Activated naive CD4-positive, alpha-beta T cell treated with anti-CD3 and anti-CD28 coated beads for 36 hours (primary cell): ENCODE measurements at places on chromosomes 16 and 17. TPM values are rescaled to one million over a fixed set of nuclear protein-coding genes. Genes with fewer than 3 reads are reported as not detected.

The ATP2C2 gene
- total RNA-seq, result not detected

DNA sequence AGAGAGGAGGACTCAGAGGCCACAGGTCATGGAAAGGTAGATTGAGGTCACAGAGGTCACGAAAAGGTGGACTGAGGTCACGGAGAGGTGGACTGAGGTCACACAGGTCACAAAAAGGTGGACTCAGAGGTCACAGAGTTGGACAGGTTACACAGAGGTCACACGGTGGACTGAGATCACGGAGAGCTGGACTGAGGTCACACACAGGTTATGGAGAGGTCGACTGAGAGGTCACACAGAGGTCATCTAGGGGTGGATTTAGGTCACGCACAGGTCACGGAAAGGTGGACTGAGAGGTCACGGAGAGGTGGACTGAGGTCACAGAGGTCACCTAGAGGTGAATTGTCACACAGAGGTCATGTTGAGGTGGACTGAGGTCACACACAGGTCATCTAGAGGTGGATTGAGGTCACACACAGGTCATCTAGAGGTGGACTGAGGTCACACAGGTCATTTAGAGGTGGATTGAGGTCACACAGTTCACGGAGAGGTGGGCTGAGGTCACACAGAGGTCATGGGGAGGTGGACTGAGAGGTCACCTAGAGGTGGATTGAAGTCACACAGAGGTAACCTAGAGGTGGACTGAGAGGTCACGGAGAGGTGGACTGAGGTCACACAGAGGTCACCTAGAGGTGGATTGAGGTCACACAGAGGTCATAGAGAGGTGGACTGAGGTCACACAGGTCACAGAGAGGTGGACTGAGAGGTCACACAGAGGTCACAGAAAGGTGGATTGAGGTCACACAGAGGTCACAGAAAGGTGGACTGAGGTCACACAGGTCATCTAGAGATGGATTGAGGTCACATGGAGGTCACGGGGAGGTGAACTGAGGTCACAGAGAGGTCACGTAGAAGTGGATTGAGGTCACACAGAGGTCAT is 26.7 kb upstream of the JPT2 start:
- no peak overlapping the region for H3K27ac ChIP-seq
- no peak for DNase-seq
- H3K36me3 ChIP-seq, result peaks cover 31% of the 10 kb centered on the region
- no peak overlapping the region for H3K4me3 ChIP-seq

- no peaks in the 10 kb centered on the region for H3K4me1 ChIP-seq
- H3K36me3 ChIP-seq, result peaks cover 2% of the 10 kb centered on the region
These were observed 225.0 kb downstream of the XYLT1 start for GRCh38 chr16:17245776-17246175.

The DLX3 gene
- total RNA-seq, result not detected

The RNF157 gene
- 38.1 TPM for total RNA-seq

DNA sequence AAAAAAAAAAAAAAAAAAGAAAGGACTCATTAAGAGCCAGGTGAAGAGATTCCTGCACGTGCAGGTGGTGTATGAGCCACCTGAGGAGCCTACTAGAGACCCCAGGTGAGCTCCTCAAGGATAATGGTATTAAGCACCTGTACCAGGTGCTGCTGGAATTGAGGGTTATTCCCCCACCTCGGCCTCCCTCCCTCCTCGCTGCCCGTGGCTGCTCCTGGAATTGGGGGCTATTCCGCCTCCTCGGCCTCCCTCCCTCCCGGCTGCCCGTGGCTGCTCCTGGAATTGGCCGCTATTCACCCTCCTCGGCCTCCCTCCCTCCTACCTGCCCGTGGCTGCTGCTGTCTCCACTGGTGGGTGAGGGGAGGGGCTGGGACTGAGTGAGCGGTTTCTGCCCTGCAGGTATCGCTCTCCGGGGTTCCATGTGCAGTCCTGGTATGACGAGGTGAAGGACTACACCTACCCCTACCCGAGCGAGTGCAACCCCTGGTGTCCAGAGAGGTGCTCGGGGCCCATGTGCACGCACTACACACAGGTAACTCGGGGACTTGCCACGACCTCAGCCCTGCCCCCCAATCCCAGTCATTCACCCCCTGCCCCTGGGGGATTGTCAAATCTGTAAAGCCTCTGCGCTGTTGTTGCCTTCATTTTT is 29.3 kb downstream of the CRISPLD2 start:
- no peak overlapping the region for H3K27ac ChIP-seq
- no peak overlapping the region for H3K4me3 ChIP-seq
- no peak for DNase-seq
- peaks cover 1% of the 10 kb centered on the region for H3K27me3 ChIP-seq
- H3K4me1 ChIP-seq, result no peaks in the 10 kb centered on the region
- no peaks in the 10 kb centered on the region for H3K36me3 ChIP-seq

DNA sequence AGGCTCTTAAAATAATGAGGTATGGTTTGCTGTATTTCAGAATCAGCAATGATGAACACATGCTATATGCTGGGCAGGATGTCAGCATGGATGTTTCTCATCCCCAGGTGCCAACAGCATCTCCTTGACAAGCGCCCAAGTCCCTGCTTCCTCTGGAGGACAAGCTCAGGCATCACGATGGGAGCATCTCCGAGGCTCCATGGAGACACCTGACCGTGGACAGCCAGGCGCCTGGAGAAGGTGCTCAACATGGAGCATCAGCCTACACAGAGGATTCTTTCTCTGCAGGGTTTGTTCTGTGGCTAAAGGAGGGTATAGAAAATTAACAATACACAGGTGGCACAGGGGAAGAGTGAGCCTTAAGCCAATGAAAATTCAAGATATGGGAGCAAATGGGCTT is 72.1 kb downstream of the SLC5A11 start:
- H3K27ac ChIP-seq, result no peak overlapping the region
- no peaks in the 10 kb centered on the region for H3K27me3 ChIP-seq
- DNase-seq, result no peak
- no peaks in the 10 kb centered on the region for H3K4me1 ChIP-seq
- H3K36me3 ChIP-seq, result peaks cover 13% of the 10 kb centered on the region
- no peak overlapping the region for H3K4me3 ChIP-seq

DNA sequence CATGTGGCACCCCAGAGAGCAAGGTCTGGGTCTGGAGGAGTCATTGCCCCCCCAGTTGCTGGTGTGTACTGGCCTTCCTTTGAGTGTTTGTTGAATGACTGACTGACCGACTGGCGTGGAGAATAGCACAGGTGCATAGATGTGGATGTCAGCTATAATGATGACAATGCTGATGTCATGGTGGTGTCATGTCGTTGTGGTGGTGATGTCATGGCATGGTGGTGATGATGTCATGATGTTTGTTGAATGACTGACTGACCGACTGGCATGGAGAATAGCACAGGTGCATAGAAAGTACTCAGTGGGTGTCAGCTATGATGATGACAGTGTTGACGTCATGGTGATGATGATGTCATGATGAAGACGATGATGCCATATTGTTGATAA is 22.1 kb downstream of the TMEM114 start:
- peaks cover 14% of the 10 kb centered on the region for H3K27me3 ChIP-seq
- no peaks in the 10 kb centered on the region for H3K36me3 ChIP-seq
- DNase-seq, result peak; percentile 18
- H3K4me1 ChIP-seq, result peaks cover 4% of the 10 kb centered on the region
- no peak overlapping the region for H3K4me3 ChIP-seq
- H3K27ac ChIP-seq, result no peak overlapping the region
